ENCODE measurements at places on chromosomes 7 and 10. TPM values are rescaled to one million over a fixed set of nuclear protein-coding genes. Genes with fewer than 3 reads are reported as not detected.
A peak's percentile ranks its signal among the peaks of the same experiment; 100 is the strongest.

GRCh38 chr10:61600399-61600798, 62.3 kb upstream of the CABCOCO1 start:
- no peak for DNase-seq

- DNase-seq, result no peak
Measured at GRCh38 chr7:92997152-92997551, 120.6 kb downstream of the SAMD9 start.

GRCh38 chr10:79490400-79491142, 21.8 kb upstream of the EIF5AL1 start:
- peak; percentile 44 for DNase-seq

DNA sequence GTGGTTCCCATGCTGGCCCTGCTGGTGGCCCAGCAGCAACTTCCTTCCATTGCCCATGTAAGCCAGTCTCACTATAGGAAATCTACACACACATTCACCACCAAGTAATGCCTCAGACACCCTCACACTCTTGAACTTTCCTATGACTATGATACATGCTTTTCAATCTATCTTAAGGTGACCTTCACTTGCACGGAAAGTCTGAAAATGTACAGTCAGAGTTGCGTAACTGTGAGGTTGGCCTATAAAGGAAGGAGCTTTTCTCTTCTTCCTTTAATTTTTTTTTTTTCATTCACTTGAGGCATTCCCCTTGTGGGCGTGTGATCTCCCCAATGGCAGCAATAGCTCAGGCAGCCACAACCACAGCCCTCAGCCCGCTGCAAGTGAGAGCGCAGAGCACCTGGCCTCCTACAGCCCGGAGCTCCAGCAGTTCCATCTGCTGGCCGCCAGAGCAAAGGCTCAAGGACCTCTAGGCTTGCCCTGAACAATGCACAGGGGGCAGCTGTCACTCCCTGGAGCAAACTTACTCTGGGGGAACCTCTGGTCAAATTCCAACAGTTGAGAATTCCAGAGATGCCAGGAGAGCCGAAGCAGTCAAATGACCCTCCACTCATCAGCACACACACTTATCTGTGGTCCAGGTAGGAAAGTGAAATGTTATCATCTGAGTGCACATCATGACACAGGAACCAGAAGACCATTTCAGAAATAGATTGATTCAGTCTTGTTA, 123.1 kb upstream of the ADO start:
- DNase-seq, result no peak

DNA sequence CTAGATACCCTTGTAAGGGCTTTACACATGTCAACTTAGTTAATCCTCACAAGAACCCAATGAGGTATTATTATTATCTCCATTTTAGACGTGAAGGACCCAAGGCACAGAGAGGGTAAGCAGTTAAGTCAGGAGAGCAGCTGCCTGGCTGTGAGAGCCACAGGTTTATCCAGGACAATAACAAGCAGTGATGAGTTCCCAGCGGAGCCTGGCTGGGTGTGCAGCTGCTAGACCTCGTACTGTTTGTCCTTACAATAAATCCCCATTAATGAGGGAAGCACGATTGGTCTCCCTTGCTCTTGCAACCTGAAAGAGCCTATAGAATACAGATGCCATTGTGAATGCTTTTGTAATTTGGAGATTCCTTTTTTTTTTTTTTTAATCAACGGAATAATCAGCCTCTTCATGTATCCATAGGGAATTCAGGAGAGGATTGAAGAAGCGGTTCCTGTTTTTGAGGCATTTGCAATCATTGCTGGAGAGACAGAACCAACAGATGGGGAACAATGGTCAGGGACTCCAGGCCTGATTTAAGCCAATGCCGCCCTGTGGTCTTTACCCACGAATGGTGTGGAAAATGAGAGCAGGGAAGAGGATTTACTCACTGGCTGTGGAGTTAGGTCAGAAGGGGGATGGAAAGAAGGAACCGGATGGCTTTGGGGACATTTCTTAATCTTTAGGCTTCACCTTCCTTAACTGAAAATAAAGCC, 12.3 kb upstream of the ASB4 start:
- no peak for DNase-seq

DNA sequence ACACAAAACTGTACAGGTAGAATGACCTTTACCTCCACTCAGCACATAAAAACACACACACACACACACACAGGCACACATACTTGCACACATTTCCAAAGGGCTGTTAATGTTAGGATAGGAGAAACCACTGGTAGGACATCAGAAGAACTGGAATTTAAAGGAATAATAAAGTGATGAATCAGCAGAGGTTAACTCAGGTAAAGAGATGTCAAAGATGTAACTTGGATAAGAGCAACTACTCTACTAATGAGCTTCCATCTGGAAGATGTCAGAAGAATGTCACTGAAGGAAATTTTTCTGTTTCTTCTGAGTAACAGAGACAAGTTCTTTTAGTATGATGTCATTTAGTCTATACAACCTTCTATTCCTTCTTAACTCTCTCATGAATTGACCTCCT, 26.4 kb upstream of the GPR37 start:
- DNase-seq, result no peak

DNA sequence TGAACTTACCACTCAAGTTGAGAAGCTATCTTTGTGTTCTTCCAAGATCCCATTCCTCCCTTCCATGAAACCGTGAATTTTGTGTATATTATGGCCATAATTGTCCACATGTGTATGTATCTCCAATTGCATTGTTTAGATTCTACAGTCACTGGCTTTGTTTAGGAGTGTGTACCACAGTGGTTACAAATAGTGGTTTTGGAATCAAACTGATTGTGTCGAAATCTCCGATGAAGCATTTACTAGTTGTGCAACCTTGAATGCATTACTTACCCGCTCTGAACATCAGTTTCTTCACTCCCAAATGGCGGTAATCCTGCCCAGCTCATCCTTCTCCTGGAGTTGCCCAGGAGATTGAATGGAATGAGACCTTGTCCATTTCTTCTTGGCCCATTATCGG, 145.0 kb upstream of the ZNF32 start:
- DNase-seq, result no peak

DNA sequence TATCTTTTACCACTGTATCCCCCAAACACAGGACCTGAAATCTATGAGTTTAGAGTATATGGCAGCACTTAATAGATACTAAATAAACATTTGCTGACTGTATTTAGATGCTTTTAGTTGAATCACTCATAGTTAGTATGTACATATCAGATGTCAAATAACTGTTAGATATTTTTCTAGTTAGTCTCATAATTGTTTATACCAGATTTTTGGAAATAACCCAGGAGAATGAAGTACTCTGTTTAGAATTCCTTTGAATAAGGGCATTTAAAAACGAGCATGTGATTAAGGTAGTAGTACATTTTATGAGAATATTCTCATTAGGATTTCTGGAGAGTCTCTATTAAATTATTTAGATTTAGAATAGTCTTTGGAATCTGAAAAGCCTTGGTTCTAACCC, 22.3 kb upstream of the ZEB1 start:
- no peak for DNase-seq

GRCh38 chr10:95818668-95819067, 62.7 kb downstream of the ENTPD1 start:
- no peak for DNase-seq

GRCh38 chr7:47145186-47145725, 436.7 kb downstream of the TNS3 start:
- DNase-seq, result no peak

DNA sequence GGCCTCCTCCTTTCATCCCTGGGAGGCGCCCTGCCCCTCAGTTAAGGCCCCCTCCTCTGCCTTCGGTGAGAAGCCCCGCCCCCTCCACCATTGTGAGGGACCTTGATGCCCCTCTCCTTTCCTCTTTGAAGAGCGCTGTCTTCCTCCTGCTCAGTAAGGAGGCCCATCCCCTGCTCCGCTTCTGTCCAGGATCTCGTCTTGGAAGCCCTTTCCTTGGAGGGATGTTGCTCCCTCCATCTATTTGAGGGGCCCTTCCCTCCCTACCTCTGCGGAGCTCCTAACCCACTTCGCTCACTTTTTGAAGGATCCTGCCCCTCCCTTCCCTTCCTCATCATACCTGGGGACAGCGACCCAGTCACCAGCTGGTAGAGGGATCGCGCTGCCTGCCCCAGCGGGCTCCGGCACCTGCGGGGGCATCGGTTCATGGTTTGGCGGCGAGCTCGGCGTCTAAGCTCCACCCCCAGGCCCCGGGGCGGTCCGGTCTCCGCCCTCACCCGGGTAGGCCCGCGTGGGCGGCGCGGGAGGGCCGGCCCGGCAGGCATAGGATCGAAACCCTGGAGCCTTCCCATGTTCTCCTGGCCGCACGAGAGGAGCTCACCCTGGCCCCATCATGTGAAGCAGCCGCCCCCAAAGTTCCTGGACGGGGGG, 4.1 kb downstream of the KCNIP2 start:
- no peak for DNase-seq

- peak; percentile 20 for DNase-seq
Measured at GRCh38 chr7:141702047-141702567, at the start of gene DENND11. Gene DENND11 (minus strand): TSS chr7:141702166. CDS start chr7:141702153, 13 bp downstream.

- DNase-seq, result no peak
Measured at GRCh38 chr7:29319719-29320521, 125.3 kb downstream of the CHN2 start.

GRCh38 chr7:12674053-12674452, 13.4 kb upstream of the ARL4A start:
- no peak for DNase-seq

GRCh38 chr7:19619122-19619521, 89.7 kb downstream of the POLR1F start:
- no peak for DNase-seq

GRCh38 chr7:44279286-44279685, 46.1 kb downstream of the CAMK2B start:
- peak; percentile 1 for DNase-seq

GRCh38 chr10:73113551-73113950, 3.3 kb downstream of the NUDT13 start:
- no peak for DNase-seq

DNA sequence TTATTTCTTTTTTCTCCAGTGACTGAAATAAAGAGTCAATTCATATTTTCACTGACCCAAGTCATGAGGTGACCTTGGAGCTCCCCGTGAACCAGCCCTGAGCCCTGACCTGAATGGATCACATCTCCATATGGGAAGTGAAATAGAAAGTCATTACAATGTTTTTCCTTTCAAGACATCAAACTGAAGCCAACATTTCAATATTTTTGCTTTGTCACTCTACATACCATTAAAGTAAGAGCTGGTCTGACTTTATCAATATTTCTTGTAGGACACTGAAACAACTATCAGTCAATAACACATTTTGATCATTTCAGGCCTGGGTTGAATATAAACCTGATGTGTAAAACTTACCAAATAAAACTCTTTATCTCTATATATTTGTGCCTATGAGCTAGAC, 249.8 kb upstream of the PHF14 start:
- DNase-seq, result no peak

DNA sequence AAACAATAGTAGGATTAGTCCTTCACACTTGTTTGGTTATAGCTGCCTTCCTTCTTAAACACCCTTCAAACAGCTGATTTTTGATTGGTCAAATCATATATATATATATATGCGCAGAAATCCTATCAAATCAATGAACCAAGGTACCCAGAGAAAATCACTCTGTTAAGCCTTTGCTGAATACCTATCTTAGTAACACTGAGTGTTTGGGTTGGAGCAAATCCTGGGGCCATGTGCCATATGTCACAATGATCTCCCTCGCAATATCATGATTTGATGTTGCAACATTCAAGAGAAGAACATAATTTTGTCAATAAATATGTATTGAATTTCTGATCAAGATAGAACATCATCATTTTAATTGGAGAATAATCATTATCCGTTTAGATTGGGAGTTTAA, 795.6 kb downstream of the REEP3 start:
- DNase-seq, result no peak

- DNase-seq, result no peak
Measured at GRCh38 chr10:35352512-35352911, 16.2 kb downstream of the CCNY start.

DNA sequence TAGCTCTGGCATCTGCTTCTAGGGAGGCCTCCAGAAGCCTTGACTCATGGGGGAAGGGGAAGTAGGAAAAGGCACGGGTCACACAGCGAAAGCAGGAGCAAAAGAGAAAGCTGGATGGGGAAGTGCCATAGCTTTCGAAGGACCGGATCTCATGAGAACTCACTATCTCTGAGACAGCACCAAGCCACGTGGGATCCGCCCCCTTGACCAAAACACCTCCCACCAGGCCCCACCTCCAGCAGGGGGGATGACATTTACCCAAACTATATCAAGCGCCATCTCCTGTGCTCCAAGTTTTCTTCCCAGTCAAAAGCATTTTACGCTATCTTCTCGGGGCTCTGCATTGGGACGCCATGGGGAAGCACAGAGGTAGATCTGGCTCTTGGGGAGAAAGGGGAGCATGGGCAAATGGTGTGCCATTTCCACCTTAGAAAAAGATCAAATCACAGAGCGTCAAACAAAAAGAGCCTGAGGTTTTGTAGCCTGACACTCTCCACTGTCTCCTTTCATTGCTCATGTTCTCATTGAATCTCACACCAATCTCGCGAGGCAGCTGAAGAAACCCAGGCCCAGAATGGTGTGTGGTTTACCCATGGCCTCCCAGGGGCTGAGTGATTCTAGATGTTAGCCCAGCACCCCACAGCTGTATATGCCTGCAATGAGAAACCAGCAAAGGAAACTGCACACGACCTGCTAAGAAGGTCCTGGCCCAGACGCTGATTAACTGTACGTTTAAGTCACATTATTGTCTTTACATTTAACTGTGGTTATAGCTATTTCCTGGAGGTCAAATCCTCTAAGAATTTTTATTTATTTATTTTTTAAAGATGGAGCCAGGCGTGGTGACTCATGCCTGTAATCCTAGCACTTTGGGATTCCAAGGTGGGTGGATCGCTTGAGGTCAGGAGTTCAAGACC, 8.1 kb upstream of the OLAH start:
- DNase-seq, result peak; percentile 21

- DNase-seq, result no peak
Measured at GRCh38 chr7:22127835-22128527, 182.3 kb upstream of the CDCA7L start.

Gene FAM237B
- total RNA-seq, result not detected

Gene SMKR1
- not detected for total RNA-seq

Gene A1CF
- total RNA-seq, result 0.31 TPM

Gene C7orf57
- total RNA-seq, result not detected

Gene CALML3
- not detected for total RNA-seq

Gene SYT15
- 1.0 TPM for total RNA-seq

Gene RARRES2
- total RNA-seq, result 14.3 TPM

Gene TUBAL3
- 0.18 TPM for total RNA-seq

Gene NUTM2D
- total RNA-seq, result 2.0 TPM

Gene HOXA2
- 0.38 TPM for total RNA-seq
